ENCODE measurements at places on chromosomes 13 and 19.

- DNase-seq = no peak
Observed at GRCh38 chr19:531753-532560, at the start of gene CDC34. Gene CDC34, plus strand, starts transcription at chr19:531760. Its CDS starts 172 bp downstream, at chr19:531932.

DNA sequence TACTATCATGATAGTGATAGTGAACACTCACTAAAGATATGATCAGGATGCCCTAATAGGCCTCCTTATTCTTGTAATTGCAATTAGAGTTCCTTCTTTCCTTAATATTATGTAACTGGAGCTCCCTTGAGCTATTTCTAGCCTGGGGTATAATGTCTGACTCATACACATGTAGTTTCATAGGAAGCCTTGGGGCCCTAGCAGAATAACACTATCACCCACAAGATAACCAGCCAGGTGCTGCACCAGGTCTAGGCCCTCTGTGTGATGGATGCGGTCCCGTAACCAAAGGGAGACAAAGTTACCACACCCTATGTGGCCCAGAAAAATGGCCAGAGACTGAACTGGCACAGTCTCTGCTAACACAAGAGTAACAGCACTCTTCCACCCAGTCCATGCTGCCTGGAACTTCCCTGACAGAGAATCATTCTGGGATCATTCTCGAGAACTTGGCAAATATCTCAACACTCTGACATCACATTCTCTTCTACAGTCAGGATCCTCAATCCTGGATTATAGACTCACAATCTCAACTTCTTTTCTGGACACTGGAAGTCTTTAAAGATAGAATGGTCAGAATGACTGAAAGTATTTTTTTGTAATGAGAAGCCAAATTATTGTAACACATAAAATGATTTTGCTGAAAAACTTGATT lies 32.6 kb upstream of the IGFL4 start:
- peak; percentile 15 for DNase-seq

DNA sequence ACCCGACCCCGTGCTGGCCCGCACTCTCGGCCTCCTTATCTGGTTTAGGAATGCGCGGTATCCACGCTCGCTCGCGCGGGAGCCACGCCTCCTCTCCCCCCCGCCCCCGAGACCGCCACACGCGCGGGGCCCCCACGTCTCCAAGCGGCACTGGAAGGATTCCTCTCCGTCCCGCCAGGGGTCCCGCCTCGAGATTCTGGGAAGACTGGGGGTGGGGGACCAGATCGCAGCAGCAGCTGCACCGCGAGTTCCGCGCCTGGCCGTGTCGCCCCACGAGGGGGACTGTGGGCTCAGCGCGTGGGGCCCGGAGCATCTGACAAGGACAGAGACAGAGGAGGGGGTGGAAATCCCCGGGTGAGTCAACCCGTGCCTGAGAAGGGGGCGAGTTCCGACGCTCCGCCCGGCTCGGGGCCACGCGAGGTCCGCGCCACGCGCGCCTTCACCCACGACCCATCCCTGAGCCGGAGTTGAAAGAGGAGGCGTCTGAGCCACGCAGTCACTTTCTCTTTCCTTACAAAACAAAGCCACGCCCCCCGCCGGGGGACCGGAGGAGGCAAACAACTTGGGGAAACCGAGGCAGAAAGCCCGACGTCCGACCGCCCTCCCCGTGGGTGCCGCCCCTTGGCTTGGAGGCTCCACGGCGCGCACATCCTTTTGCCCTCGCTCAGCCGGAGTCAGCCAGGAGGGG lies 814 bp downstream of the S1PR2 start:
- DNase-seq = peak; percentile 14

DNA sequence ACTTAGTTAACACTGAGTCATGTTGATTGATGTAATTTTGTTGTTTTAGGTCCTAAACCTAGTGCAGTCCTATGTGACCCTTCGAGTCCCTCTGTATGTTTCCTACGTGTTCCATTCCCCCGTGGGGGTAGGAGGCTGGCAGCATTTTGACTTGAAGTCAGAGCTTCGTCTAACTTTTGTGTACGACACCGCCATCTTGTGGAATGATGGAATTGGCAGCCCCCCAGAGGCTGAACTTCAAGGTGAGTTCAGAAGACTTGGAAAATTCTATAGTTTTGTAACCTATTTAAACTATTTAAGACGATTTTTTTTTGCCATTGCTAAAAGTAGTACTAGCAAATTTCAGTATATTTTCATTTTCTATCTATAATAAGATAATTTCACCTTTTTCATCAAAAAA lies 117.9 kb downstream of the STOML3 start:
- peak; percentile 6 for DNase-seq

DNA sequence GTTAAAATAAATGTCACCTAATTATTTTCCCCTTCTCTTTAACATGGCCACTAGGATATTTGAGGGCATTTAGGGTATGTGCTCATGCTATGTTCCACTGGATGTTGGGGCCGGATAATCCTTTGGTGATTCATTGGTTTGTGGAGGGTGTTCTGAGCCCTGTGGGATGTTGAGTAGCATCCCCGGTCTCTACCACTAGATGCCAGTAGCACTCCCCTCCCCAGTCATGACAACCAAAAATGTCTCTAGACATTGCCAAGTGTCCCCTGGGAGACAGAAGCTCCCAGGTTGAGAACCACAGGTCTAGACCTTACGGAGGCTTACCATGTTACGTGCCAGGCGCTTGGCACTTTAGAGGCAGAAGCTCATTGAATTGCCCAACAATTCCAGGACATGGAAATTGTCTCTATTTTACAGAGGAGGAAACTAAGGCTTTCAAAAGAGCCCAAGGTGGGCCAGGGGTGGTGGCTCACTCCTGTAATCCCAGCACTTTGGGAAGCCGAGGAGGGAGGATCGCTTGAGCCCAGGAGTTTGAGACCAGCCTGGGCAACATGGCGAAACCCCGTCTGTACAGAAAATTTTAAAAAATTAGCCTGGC lies 14.1 kb downstream of the SHANK1 start:
- peak; percentile 67 for DNase-seq

DNA sequence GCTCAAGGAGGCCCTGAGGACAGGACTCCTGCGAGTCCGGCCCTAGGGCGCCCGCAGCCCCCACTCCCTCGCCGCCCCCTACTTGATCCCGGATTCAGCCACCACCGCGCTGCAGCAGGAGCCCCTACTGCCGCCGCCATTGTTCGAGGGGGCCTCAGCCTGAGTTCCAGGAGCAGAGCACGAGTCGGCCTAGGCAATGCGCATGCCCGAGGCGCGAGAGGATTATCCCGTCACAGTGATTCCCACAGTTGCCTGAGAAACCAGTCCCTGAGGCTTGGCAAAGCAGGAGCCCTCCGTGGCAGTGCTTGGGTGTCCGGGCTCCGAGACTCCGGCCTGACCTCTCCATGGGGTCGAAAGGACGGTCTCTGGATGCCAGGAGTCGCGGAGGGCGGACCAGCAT lies 68.4 kb upstream of the ZNF420 start:
- no peak for DNase-seq

DNA sequence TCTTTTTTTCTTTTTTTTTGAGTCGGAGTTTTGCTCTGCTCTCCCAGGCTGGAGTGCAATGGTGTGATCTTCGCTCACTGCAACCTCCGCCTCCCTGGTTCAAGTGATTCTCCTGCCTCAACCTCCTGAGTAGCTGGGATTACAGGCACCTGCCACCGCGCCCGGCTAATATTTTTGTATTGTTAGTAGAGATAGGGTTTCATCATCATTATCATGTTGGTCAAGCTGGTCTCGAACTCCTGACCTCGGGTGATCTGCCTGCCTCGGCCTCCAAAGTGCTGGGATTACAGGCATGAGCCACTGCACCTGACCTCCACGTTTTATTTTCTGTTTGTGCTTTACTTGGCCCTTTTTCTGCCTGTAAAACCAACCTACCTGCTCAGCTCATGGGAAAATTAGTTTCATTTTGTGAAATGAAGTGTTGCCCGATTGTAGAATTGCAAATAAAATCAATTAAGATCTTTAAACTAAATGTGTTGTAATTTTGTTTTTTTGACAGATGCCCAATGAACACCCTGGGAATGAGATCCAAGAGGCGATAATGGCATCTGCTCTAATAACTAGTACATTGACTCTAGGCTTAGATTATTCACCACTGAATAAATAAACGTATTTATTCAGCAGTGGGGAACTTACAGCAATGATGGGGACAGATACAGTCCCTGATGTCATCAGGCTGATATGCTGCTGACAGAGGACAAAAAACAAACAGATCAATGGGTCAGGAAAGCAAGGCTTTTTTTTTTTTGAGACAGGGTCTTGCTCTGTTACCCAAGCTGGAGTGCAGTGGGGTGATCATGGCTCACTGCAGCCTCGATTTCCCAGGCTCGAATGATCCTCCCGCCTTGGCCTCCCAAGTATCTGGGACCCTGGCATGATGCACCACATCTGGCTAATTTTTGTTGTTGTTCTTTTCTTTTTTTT lies 2.2 kb upstream of the RAB11B start:
- no peak for DNase-seq

All from SW 1271 (cell line).